ENCODE measurements at places on chromosomes 5 and 9. TPM values are rescaled to one million over a fixed set of nuclear protein-coding genes. Genes with fewer than 3 reads are reported as not detected.

The IL13 gene
- not detected for total RNA-seq

The SAXO1 gene
- not detected for total RNA-seq

The NME5 gene
- 1.1 TPM for total RNA-seq

The NRG2 gene
- total RNA-seq, result 0.20 TPM

The FSTL4 gene
- total RNA-seq, result 0.20 TPM

The LYRM7 gene
- 3.1 TPM for total RNA-seq

The CDH6 gene
- total RNA-seq, result not detected

The SEMA5A gene
- total RNA-seq, result 0.44 TPM

The ZNF618 gene
- total RNA-seq, result 8.1 TPM

The PKD2L2 gene
- total RNA-seq, result not detected

The SV2C gene
- total RNA-seq, result not detected

Measured in lung microvascular endothelial cell (primary cell).